ENCODE measurements at places on chromosomes 2 and 18.

GRCh38 chr2:211396815-211397214, 840.4 kb downstream of the CPS1 start:
- no peak for DNase-seq

- no peak for DNase-seq
Measured at GRCh38 chr2:151476287-151476686, 66.6 kb downstream of the RIF1 start.

GRCh38 chr2:222833410-222833809, 27.4 kb upstream of the ACSL3 start:
- no peak for DNase-seq

GRCh38 chr2:56034258-56034657, 110.7 kb upstream of the EFEMP1 start:
- DNase-seq: no peak

GRCh38 chr2:31037058-31037457, 101.2 kb downstream of the GALNT14 start:
- no peak for DNase-seq

DNA sequence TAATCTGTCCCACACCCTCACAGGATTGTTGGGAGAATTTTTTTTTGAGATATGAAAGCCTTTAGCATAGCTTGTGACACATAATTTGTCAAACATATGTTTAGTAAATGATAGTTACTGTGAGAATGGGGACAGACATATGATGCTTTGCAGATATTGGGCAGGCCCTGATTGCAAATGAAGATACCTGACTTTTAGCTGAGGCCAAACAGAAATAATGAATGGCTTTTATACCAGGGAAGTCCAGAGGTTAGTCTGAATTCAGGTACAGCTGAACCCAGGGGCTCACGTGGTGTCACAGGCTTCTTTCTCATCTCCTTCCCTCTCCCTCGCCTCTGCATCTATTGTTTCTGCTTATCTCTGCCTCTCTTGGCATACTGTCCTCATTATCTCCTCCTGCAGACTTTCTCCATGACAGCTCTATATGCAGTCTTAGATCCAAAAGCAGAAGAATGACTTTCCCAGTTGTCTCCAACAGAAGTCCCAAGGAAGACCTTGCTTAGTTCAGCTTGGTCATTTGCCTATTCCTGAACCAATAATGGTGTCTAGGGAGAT, 4.9 kb upstream of the WNT10A start:
- DNase-seq: no peak

DNA sequence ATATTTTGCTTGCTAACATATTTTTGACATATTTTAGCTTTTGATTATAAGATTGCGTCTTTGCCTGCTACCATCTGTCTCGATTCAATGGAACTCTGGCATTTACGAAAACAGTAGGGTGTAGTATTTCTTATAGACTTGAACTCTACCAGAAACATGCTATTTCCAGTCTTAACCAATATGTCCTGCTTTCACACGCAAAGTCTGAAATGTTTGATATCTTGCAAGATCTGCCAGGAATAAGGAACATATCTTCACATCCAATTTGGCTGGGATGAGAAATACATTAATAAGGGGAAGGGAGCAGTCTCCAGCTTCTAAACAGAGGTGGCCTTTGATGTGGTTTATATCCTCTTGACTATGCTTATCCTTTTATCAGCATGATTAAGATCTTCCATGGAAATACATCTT, 299.4 kb downstream of the ZNF521 start:
- DNase-seq: no peak

- no peak for DNase-seq
Measured at GRCh38 chr2:217325251-217325650, 465.4 kb upstream of the TNP1 start.

- no peak for DNase-seq
Measured at GRCh38 chr2:88885275-88885674, 193.8 kb downstream of the RPIA start.

DNA sequence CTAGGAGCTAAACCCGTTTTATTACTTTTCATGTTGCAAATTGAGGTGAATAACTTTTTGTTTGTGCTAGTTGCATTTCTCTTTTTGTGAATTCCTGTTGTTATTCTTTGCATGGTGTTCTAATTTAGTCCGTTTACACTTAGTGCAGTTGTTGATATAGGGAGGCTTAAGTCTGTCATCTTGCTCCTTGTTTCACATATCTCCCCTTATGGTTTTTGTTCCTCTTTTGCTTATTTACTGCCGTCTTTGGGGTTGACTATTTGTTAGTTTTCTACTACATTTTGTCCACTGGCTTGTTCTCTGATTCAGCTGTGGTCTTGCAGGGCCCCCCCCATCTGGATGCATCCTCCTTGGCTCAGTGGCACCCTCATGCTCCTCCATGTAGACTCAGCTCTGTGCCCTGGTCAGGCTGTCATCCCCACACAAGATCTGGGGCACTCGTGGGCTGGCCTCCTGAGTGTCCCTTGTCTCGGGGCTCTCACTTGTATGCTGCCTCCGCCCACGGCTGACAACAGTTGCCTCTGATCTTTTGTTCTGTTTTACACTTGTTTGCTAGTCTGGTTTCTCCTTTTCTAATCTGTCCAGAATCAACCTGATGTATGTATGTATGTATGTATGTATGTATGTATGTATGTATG, 42.9 kb upstream of the ASB1 start:
- no peak for DNase-seq

GRCh38 chr2:138846216-138846821, 66.1 kb upstream of the NXPH2 start:
- DNase-seq: peak; percentile 14

DNA sequence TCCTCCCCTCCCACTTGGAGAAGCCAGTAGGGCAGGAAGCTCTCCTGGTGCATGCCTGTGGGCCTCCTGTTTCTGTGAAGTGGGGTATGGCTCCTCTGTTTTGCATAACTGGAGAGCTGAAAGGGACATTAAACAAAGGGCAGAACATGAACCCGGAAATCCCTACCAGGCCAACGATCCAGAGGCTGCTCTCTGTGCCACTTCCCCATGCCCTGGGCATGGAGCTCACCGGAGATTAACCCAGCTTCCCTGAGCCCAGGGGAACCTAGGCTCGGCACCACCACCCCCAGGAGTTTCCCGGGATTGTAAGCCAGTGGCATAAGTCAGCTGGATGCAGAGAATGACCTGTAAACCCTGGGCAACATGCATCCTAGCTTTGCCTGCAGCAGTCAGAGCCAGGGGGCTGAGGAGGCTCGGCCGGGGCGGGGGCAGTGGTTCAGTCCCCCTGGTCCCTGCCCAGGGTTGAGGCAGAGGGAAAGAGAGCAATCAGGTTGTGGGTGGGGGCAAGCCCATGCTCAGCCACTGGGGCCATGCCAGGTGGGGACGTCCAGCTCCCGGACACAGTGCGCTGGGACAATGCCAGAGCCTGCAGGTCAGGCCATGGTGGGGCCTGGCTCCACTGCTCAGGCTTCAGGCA, 49.5 kb downstream of the TIMM21 start:
- DNase-seq: no peak

GRCh38 chr2:128832946-128833663, 514.4 kb upstream of the HS6ST1 start:
- DNase-seq: no peak

GRCh38 chr2:182359990-182360662, 66.7 kb downstream of the PDE1A start:
- no peak for DNase-seq

GRCh38 chr18:74148543-74149070, 284 bp downstream of the TIMM21 start:
- DNase-seq: no peak

DNA sequence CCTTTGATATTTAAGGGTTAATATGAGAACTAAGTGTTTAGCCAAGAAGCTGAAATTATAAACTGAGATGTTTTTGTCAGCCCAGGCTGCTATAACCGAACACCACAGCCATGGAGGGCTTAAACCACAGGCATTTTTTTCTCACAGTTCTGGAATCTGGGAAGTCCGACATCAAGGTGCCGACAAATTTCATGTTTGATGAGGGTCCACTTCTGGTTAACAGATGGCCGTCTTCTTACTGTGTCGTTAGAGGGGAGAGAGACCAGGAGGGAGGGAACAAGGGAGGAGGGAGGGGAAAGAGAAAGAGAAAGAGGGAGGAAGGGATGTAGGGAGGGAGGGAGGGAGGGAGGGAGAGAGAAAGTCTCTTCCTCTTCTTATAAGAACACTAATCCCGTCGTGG, 6.5 kb upstream of the CNDP2 start:
- DNase-seq: no peak

DNA sequence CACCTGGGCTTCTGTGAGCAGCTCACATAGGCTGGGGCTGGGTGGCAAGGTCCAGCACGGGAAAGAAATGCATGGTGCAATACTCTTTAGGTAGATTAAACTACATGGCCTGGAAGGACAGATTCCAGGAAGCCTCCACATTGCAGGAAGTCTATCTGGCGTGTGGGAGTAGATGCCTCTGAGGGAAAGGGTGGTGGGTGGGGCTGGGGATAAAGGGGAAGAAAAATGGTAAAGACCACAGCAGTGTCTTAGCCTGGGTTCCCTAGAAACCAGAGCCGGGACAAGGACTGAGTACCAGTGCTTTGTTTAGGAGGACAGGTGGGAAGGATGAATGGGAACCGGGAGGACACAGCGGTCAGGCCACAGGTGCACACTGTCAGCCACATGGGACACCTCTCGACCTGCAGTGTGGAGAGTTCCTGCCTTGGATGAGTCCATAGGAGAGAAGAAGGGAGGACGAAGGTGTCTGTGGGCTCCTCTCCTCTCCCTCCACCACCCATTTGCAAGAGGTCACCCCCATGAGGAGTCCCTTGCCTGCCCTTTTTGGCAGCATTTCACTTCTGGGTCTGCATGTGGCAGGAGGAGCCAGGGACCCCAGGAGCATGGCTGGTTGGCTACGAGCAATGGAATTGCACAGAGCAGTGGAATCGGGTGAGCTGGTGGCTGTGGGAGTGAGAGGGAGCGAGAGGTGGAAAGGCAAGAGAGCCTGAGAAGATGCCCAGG, 91.5 kb upstream of the HS6ST1 start:
- no peak for DNase-seq

- DNase-seq: no peak
Measured at GRCh38 chr2:85673716-85674375, 5.8 kb upstream of the SFTPB start.

DNA sequence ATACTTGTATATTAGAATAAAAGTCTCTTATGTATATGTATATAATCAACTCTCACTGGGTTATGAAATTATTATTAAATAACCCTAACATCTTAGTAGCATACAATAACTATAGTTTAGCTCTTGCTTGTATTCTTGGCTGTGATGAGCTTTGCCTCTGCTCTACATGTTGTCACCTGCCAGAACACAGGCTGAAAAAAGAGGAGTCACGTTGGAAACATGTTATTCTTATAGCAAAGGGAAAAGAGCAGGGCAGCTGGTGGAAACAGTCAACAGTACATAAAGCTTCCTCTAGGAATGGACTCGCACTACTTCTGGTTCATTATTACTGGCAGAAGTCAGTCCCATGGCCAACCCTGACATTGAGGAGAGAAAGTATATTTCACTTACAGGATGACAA, 362.0 kb upstream of the KYNU start:
- DNase-seq: no peak

DNA sequence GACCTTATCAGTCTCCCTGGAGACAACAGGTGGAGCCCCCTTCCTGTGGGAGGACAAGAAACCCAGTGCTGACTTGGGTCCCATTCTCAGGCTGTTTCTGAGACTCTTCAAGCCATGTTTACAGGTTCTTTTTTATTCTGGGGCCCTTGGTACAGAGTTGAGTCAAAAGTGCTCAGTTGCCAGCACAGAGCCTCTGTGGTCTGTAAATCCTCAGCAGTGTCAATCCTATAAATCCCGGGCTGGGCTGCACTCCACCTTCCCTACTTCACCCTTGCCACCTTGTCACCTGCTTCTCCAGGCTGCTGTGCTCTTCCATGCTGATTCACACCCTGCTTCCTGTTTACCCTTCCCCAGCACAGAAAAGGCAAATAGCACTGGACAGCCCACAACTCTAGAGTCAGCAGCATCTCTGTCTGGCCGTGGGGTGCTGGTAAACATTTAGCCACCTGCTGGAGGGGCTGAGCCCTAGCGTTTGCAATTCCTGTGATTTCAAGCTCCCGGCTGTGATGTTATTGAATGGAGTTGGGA, 74.7 kb downstream of the TNFRSF11A start:
- DNase-seq: no peak

DNA sequence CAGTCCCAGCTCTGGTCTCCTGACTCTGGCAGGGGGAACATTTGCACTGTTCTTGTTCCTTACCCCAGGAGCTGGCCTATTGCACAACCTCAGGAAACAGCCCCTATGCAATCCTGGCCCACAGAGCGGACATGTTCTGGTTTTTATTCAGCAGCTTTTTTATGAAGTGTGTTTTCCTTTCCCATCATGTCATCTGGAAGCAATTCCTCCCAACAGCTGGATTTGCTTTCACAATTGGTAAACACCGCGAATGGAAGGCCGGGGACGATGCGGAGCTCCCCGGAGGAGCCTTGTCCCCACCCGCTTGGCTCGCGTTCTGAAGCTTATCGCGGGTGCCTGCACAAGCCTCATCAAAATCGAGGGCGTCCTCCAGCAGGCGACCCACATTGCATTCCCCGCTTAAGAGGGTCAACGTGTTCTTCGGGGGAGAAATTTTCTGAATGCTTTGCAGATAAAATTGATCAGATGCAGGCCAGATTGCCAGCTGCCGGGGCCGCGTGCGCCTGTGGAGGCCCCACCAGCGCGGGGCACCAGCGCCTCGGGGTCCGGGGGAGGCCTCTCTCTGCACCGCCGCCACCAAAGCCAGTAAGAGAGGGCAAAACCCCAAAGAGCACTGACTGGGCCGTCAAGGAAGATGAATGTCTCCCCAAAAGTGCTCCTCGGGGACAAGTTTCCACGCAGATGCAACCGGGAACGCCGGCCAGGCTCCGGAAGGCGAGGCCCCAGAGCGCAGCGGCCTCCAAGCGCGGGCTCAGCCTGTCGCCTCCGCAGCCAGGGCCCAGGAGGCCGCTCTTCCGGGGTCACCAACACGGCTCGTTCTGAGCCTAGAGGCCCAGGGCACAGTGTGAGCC, 60.3 kb upstream of the SP3 start:
- peak; percentile 67 for DNase-seq

GRCh38 chr18:63477968-63478367, 1.2 kb downstream of the SERPINB5 start:
- no peak for DNase-seq

GRCh38 chr18:77138270-77138669, 5.7 kb upstream of the MBP start:
- DNase-seq: no peak

- no peak for DNase-seq
Measured at GRCh38 chr18:54257015-54257414, 12.3 kb upstream of the POLI start.
